ENCODE measurements at places on chromosomes 5 and 9.

GRCh38 chr9:33719581-33720374 is 75.6 kb upstream of the PRSS3 start:
- no peak for DNase-seq

- DNase-seq = no peak
Measured at GRCh38 chr5:178325679-178326373, 93.2 kb upstream of the PHYKPL start.

- no peak for DNase-seq
Measured at GRCh38 chr5:79464695-79465332, 49.1 kb downstream of the HOMER1 start.

GRCh38 chr9:127132375-127132774 is 9.9 kb upstream of the ANGPTL2 start:
- no peak for DNase-seq

DNA sequence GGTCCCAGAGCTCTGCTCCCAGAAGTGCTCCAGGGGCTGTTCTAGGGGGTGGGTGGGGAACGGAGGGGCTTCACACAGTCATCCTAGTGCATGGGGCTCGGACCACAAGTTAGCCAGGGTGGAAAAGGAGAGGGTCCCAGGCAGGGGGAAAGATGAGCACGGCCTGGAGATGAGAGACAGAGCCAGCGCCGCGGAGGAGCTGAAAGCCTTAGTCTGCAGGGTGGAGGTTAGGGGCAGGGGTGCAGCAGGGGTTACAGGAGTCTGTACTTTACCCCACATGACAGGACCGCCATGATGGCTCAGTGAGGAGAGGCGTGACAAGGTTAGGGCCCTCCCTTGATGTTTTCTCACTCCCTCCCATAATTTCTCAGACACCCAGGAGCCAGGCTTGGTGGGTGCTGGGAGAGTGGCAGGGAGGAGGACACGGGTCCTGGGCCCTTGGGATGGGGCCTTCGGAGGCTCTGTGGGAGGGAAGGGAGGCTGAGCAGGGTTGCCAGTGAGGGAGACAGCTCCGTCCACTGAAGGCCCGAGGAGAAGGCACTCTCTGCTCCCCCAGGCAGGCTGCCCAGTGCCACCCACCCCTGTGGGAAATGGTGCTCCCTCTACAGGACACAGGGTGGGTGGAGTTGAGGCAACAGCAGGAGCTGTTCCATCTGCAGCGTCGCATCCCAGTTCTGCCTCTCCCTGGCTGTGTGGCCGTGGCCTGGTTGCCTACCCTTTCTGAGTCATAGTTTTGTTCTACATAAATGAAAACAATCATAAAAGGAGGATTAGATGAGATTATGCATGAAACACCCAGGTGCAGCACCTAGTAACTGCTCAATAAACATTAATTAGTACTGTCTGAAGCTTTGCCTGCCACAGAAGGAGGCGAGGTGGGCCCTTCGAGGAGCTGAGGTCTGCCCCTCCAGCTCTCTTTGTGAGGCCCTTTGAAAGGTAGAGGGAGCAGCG is 66.2 kb downstream of the NDST1 start:
- DNase-seq = no peak

DNA sequence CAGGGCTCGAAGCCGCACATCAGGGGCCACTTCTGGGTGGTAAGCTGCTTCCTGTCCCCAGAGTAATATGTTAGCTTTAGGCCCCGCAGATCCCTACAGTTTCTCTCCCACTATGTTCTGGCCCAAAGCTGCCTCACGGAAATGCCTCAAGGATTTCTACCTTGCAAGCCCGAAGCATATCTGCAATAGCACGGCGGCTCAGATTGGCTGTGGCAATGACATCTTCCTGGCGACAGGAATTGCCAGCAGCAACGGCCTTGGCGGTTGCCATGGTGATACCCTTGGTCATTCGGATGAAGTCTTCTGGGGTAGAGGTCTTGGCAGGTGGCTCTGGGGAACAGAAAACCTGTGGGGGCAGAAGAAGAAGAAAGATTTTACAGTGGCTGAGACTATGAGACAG is 10.3 kb upstream of the TPM2 start:
- no peak for DNase-seq

- peak; percentile 83 for DNase-seq
Measured at GRCh38 chr9:15510789-15511575, at the start of gene PSIP1. TSS of gene PSIP1 (minus strand) at chr9:15510970. CDS start at chr9:15510188, 782 bp downstream.

- DNase-seq = no peak
Measured at GRCh38 chr9:37243588-37244345, 123.4 kb downstream of the ZCCHC7 start.

- DNase-seq = no peak
Measured at GRCh38 chr9:135544981-135545635, 818 bp upstream of the OBP2A start.

- DNase-seq = no peak
Measured at GRCh38 chr5:146919304-146919703, 40.7 kb upstream of the PPP2R2B start.

- no peak for DNase-seq
Measured at GRCh38 chr9:98373609-98374008, 118.2 kb upstream of the TBC1D2 start.

GRCh38 chr9:38417003-38417945 is 7.0 kb downstream of the IGFBPL1 start:
- DNase-seq = no peak

DNA sequence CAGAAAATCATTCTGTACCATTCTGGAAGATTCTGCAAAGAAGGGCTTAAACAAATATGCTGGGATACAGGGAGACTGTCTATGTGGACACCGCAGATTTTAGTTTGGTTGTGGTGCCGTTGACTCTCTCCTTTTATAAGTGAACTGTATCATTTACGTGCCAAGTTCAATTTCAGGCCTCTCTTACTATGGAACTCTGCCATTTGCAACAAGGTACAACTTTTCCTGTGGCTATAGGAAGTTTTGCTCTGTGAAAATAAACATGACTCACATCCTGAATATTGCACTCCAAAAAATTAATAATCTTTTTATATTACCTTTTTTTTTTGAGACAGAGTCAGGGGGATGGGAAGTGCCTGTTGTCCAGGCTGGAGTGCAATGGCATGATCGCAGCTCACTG is 29.7 kb upstream of the CSNK1G3 start:
- no peak for DNase-seq

GRCh38 chr9:83403527-83404238 is 134.5 kb downstream of the FRMD3 start:
- DNase-seq = no peak

GRCh38 chr5:36982146-36982545 is 105.6 kb downstream of the NIPBL start:
- DNase-seq = no peak

- no peak for DNase-seq
Measured at GRCh38 chr5:159210846-159211245, 1.5 kb upstream of the RNF145 start.

DNA sequence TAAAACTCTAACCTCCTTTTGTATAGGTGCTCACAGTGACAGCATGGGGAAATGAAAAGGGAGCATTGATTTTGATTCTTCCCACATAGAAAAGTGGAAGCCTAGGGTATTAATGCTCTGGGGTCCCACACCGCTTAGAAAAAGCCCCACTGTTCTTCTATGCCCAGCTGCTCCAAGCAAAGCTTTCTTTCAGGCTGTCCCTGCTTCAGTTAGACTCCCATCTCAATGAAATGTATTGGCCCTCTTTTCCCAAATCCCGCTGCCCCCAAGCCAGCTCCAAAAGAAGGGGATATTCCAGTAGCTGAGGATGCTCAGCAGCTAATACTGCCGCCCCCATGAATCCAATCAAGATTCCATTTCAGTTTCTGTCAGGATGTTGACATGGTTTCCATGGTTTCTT is 17.0 kb upstream of the CREBRF start:
- DNase-seq = no peak

DNA sequence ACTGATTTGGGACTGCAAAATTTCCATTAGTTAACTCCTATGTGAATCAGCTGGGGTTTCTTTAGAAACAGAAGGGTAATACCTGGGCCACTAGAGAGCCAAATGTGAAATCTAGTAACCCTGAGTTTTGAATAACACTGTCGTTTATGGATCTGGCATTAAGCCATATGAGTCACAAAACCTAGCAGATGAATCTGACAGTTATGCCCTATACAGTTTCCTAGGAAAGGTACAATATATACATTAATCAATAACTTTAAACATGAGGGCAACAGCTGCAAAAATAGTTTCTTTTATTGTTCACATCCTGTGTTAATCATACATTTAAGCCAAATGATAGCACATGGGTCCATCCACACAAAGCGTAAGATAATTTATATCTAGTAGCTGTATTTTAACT is 56.9 kb downstream of the PAM start:
- DNase-seq = no peak

DNA sequence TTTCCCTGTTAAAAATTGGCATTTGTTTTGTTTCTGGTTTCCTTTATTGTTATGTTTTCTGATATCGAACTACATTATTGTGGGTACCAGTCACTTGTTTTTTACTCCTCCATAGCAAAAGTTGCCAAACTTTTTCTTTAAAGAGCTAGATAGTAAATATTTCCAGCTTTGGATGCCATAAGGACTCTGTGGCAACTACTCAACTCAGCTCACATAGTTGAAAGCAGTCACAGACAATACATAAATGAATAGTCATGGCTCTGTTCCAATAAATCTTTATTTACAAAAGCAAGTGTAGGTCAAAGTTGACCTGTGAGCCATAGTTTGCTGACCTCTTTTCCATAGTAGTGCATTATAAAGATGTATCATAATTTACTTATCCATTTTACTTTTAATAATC is 305.0 kb downstream of the RASEF start:
- no peak for DNase-seq

DNA sequence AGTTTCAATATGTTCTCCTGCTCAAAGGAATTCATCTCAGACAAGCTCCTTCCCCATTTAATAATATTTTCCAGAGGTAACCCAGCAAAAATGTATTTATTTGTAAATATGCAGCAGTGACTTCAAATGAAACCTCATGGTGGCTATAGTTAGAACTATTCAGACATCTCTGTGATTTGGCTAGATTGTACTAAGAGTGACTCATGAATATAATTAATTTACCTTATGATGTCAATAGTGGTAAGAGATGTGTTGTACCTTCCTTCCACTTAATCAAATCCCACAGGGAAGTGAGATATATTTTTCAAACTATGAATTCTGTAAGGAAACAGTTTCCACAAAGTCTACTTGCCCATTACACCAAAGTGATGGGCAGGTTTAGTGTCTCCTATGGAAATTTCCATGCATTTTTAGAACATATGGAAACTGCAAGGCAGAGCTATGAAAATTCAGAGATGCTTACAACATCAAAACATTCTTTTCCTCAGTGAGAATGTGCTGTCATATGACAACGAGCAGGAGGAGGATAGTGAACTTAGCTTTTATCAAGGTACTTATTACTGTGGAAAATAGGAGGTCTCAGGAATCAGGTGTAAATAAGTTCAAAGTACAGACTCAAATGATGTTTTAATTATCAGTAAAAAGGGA is 34.0 kb upstream of the SPDL1 start:
- no peak for DNase-seq

GRCh38 chr9:13141629-13142028 is 137.9 kb downstream of the MPDZ start:
- DNase-seq = no peak

GRCh38 chr5:112691758-112692157 is 45.9 kb upstream of the APC start:
- DNase-seq = no peak

GRCh38 chr5:123496892-123497291 is 15.1 kb upstream of the CSNK1G3 start:
- no peak for DNase-seq

- no peak for DNase-seq
Measured at GRCh38 chr5:55926476-55926875, 68.3 kb downstream of the IL6ST start.
